ENCODE measurements at places on chromosomes 1 and 21.

DNA sequence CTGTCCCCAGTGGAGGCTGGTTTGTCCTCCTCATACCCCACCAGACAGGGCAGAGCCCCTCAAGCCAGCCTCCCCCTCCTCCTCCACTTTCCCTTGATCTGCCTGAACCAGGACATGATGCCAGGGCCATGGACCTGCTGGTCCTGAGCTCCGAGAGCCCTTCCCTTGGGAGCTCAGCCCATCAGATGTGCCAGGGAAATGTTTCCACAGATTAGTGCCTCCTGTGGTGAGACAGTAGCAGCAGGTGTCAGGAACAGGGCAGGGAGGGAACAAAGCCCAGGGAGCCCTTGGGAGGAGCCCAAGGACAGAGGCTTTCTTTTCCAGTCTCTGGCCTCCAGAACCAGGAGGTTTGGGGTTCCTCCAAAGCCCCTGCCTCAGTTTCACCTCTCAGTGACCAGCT, 14.6 kb upstream of the SLC41A1 start:
- no peak for DNase-seq

- DNase-seq = no peak
Observed at GRCh38 chr1:108679586-108680213, 12.4 kb upstream of the PRPF38B start.

DNA sequence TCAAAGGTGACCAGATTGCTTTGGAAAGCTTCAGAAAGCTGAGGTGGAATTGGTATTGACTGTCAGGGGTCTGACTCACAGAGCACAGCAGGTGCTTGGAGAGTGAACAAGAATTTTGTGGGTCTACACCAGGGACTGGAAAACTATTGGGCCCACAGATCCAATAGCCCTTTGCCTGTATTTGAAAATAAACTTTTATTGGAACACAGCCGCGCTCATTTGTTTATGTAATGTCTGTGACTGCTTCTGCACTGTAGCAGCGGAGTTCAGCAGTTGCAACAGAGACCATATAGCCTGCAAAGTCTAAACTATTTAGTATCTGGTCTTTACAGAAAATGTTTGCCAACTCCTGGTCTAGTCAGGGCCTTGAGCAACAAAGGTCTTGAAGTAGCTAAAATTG, 315.6 kb downstream of the NFIA start:
- DNase-seq = no peak

DNA sequence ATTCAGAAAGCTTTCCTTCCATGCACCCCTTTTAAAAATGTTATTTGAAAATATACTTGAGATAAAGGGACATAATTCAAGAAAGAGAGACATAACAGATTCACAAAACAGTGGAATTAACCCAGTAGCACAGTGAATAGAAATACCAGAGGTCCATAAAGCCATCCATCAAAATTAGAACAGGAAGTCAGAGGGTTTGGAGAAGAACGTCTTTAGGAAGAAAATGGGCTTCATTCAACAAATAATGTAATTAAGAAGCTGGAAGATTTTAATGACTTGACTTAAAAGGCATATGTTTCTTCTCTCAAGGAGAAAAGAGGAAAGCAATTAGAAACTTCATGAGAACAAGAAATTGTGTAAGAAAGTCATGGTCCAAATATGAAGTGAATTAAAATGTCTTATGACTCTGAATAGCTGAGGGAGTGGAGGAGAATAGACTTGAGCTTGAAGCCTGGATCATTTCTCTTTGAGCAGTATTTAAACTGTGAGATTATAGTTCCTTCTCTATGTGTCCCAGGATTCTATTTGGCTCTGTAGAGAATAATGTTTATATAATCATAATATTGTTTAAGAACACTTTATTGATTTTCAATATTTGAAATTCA, 7.9 kb upstream of the HCRTR1 start:
- no peak for DNase-seq

DNA sequence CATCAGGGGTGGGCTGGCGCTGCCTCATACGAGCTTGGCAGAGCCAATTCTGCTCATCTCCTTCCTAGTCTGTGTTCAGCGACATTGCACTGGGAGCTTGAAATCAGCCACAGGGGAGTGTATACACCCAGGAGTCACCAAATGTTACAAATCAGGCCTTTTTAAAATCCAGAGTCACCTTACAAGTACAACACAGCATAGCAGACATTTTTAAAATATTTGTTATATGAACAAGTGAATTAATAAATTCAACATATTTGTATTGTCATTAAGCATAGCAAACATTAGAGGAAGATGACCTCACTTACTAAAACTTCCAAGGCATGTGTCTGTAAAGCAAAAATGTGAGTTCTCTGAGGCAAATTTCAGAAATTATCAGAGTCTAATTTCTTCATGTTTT, 210.0 kb downstream of the HLX start:
- no peak for DNase-seq

DNA sequence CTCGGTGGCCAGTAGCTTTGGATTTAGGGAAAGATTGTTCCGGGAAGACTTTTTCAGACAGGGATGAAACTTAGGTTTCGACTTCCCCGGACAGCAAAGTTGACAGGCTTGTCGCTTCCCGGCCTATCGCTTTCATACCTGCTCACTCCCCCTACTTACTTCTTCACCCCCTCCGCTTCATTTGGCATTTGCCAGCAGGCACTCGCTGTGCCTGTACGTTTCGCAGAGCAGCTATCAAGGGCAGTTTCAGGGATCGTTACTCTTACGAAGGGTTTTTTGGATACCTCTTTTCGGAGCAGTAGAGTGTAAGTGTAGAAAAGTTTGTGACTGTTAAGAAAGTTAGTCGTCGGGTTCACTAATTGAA, 393 bp downstream of the BLZF1 start:
- no peak for DNase-seq

DNA sequence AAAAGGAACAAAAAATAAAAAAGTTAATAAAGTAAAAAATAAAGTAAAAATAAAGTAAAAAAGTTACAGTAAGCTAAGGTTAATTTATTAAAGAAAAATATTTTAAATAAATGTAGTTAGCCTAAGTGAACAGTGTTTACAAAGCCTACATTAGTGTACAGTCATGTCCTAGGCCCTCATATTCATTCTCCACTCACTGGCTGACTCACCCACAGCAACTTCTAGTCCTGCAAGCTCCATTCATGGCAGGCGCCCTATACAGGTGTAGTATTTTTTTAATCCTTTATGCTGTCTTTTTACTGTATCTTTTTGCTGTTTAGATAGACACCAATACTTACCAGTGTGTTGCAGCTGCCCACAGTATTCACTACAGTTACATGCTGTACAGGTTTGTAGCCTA, 12.4 kb downstream of the ADAR start:
- no peak for DNase-seq

- no peak for DNase-seq
Observed at GRCh38 chr1:239636347-239636746, 250.0 kb downstream of the CHRM3 start.

Data from GM12864 (cell line).